ENCODE measurements at places on chromosomes 16 and 17.

GRCh38 chr17:80780381-80781198, 211.1 kb upstream of the CHMP6 start:
- H3K27me3 ChIP-seq, result no peaks in the 10 kb centered on the region
- H3K27ac ChIP-seq, result peak overlapping the region; percentile 95
- peaks cover 41% of the 10 kb centered on the region for H3K36me3 ChIP-seq

GRCh38 chr17:49183341-49183740, 27.0 kb downstream of the GNGT2 start:
- H3K4me3 ChIP-seq, result no peak overlapping the region
- peaks cover 11% of the 10 kb centered on the region for H3K4me1 ChIP-seq
- H3K27ac ChIP-seq, result no peak overlapping the region
- peaks cover 21% of the 10 kb centered on the region for H3K36me3 ChIP-seq
- no peak for DNase-seq
- no peaks in the 10 kb centered on the region for H3K27me3 ChIP-seq

- DNase-seq, result no peak
- no peaks in the 10 kb centered on the region for H3K27me3 ChIP-seq
- H3K27ac ChIP-seq, result no peak within 1 kb of the TSS
These were observed at the start of gene PDE6G for GRCh38 chr17:81656118-81656743. PDE6G (minus strand) TSS chr17:81656542; CDS start chr17:81653305, 3,237 bp downstream.

DNA sequence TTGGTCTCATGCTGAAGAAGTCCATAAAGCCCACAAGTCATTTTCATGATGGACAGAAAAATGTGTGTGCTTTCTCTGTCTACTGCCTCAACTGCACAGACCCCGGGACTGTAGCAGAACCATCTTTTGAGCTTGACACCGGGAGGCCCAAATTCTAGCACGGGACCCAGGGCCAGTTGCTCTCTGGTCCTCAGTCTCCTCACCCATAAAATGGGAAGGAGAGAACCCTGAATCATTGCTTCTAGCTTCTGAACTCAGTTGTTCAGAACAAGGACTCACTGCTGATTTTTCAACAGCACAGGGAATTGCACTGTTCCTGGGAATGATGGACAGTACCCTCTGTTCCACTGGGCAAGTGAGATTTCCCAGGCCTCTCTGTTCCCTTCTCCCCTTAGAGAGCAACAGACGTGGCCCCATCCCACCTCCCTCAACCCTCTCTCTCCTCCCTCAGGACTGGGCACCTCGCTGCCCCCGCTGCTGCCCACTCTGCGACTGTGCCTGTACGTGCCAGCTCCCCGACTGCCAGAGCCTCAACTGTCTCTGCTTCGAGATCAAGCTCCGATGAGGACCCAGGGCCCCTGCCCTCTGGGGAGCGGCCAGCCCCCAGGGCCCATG, 2.2 kb upstream of the ALDOA start:
- H3K27me3 ChIP-seq, result no peaks in the 10 kb centered on the region
- peaks cover 30% of the 10 kb centered on the region for H3K36me3 ChIP-seq
- peak overlapping the region; percentile 95 for H3K4me3 ChIP-seq
- no peak for DNase-seq
- H3K27ac ChIP-seq, result peak overlapping the region; percentile 97
